ENCODE measurements at places on chromosomes 5 and 9.

DNA sequence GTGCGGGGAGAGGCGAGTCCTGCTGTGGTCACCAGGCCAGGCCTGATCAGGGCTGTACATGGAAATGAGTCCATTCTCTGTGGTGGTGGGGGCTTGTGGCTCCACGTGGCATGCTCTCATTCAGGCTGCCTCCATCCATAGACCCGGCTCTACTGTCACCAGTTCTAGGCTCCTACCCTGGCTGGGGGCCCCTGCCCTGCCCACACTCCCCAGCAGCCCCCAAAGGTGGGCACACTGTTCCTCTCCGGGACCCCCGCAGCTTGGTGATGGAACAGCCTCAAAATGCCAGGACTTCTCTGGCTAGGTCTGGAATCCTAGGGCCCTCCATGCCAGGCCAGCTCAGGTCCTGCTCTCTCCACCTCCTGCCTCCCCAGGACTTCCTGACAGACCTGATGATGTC is 111.7 kb downstream of the DAB2IP start:
- no peak for DNase-seq

GRCh38 chr5:56075361-56075760 is 80.6 kb upstream of the IL6ST start:
- no peak for DNase-seq

DNA sequence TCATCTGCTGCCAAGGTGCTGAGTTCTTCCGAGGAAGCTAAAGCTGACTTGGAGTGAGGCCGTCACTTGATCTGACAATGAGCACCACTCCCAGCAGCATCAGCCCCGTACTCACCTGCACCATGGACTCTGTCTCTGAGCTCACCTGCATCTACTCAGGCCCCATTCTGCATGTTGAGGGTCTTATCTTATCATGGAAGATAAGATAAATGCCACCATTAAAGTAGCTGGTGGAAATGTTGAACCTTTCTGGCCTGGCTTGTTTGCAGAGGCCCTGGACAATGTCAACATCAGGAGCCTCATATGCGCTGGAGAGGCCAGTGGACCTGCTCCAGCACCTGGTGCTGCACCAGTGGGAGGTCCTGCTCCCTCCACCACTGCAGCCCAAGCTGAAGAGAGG is 35.0 kb upstream of the HMGCS1 start:
- no peak for DNase-seq

- DNase-seq: no peak
Observed at GRCh38 chr5:155089643-155090042, 76.1 kb downstream of the KIF4B start.

- no peak for DNase-seq
Observed at GRCh38 chr5:159359408-159359807, 29.1 kb upstream of the IL12B start.

DNA sequence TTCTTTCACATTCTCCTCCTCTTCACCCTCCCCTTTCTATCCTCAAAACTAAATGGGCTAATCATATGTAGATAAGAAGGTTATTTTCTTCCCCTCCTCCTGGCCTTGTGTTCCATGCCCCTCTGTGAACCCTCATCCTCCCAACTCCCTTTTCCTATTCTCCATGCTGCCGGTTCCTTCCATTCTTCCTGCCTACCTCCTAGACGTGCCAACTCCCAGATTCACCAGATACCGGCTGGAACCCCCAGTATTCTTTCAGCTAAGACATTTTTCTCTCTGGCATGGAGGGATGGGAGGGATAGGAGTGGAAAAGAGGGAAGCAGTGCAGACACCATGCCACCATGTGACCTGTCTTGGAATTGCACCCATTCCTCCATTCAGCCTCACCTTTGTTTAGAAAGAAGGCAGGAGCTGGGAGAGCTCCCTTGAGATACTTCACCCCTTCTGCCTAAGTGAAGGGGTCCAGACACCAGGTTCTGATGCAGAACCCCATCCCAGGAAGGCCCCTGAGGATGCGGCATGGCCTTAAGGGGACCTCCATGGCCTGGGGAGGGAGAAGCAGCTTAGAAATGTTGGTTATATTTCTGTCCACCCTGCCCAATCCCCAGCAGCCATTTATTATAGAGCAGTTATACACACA is 4.8 kb downstream of the DNAJB5 start:
- peak; percentile 83 for DNase-seq

DNA sequence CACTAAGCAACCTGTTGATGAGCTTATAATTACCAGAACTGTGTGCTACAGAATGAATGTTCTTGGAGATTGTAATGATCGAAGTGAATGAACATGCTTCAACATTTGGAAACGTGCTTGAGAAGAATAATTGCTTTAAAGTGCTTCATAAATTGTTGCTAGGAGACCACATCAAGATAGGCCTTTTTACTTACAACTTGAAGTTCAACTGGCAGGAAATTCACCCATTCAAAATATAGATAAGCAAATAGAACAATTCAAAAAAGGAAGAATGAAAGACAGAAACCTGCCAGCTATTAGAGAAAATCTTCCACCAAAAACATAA is 38.0 kb upstream of the SLC44A1 start:
- no peak for DNase-seq
